Activated CD4-positive, alpha-beta T cell treated with anti-CD3 and anti-CD28 coated beads, Interleukin-10, Interleukin-2, amounts not matched to agents 100 ng/mL and 50 ng/mL, durations not matched to agents 16 hours and 8 hours (primary cell): ENCODE measurements at places on chromosomes 5 and 9.

DNA sequence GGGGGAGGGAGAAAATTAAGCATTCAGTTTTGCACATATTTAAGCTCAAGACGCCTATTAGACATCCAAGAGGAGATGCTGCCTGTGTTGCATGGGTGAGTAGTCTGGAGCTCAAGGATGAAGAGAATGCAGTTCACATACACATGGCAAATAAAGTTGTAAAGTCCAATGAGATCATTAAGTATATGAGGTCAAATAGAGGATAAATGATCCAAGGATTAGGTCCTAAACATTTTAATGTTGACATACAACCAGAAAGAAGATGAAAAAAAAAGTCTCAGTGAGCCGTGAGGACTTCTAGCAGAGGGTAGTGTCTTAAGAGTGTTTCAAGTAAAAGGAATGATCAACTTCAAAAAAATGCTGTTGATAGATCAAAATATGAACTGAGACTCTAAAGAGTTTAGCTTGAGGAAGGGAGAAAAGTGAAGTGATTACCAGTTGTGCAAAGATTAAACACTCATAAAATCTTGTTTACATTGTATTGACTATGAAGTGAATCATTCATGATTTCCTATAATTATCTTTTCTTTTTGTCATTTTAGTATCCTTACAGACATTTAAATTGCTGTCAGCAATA is 251.8 kb downstream of the ZNF608 start:
- DNase-seq: no peak

DNA sequence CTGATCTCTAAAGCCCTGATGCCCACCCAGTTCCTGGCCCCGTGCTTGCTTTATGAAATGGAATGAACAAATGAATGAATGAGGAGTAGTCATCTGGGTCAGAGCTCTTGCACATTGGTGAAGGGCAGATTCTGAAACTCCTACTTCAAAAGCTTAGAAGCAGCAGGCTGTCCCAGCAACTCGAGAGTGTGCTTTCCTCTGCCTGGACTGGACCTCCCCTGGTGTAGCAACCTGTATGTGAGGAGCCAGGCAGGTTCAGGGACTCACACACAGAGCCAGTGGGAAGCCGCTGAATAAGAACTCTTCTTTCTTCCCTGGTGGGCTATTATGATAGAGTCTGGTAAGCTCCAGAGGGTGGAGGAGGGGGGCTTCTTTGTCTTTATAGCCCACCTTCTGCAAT is 396.4 kb downstream of the CDK5RAP2 start:
- no peak for DNase-seq

GRCh38 chr9:69899491-69899890 is 78.9 kb downstream of the CFAP95 start:
- no peak for DNase-seq

DNA sequence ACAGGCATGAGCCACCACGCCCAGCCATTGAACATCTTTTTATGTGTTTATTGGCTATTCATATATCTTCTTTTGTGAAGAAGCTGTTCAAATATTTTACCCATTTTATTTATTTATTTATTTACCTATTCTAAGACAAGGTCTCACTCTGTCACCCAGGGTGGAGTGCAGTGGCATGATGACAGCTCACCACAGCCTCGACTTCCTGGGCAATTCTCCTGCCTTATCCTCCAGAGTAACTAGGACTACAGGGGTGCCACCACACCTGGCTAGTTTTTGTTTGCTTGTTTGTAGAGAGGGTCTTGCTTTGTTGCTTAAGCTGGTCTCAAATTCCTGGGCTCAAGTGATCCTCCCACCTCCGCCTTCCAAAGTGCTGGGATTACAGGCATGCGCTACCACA is 33.5 kb downstream of the NAIF1 start:
- DNase-seq: peak; percentile 21

DNA sequence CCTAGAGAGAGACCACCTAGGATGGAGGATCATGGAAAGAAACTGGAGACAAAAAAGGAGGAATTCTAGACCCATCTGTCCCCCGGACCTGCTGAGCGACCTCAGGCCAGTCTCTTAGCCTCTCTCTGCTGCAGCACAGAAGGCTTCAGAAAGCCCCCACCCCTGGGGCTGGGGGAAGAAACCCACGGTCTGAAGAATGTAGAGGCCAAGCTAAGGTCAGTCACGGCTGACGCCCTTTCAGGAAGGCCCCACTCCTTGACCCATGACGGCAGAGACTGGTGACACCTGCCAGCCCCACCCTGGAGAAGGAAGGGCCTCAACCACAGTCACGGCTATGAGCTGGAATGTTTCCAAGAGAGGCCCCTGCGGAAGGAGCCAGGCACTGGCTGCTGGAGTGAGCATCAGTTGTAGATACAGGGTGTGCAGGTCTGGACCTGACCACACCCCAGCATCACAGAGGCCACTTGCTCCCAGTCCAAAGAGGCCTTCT is 120.5 kb upstream of the BOD1 start:
- DNase-seq: no peak

GRCh38 chr9:109411798-109412352 is 86.2 kb downstream of the PTPN3 start:
- DNase-seq: peak; percentile 68

GRCh38 chr5:39780347-39780746 is 355.6 kb upstream of the DAB2 start:
- DNase-seq: no peak

- no peak for DNase-seq
These were observed 265.1 kb upstream of the MAP3K1 start for GRCh38 chr5:56550227-56550626.

DNA sequence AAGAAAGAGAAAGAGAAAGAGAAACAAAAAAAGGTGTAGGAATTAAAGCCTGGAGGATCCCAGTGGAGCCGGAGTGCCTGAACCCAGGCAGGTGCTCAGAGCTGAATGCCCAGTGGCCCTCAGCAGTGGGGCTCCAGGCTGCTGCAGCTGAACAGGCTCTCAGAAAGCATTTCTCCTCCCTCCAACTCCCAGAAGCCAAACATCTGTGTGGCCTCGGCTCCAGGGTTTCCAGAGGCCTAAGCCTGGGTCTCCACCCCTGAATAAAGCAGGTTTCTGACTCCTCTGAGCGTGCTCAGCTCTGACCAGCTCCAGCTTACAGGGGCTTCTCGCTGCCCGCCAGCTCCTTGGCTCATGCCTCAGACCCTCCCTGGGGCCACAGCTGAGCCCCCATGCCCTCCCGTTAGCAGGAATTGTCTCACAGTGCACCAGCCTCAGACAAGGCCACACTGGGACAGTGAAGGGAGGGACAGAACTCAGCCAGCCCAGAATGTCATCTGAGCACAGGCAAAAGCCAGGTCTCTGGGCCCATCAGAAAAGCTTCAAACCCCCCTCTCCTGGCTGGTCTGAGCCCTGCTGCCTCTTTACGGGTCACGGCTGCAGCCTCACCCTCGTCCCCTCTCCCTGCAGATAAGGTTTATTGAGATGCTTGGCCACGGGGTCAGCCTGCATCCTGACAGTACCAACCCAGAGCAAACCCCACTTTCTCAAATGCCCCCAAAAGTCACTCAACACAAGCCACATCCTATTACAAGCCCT is 114.4 kb upstream of the PPP1R26 start:
- DNase-seq: no peak

DNA sequence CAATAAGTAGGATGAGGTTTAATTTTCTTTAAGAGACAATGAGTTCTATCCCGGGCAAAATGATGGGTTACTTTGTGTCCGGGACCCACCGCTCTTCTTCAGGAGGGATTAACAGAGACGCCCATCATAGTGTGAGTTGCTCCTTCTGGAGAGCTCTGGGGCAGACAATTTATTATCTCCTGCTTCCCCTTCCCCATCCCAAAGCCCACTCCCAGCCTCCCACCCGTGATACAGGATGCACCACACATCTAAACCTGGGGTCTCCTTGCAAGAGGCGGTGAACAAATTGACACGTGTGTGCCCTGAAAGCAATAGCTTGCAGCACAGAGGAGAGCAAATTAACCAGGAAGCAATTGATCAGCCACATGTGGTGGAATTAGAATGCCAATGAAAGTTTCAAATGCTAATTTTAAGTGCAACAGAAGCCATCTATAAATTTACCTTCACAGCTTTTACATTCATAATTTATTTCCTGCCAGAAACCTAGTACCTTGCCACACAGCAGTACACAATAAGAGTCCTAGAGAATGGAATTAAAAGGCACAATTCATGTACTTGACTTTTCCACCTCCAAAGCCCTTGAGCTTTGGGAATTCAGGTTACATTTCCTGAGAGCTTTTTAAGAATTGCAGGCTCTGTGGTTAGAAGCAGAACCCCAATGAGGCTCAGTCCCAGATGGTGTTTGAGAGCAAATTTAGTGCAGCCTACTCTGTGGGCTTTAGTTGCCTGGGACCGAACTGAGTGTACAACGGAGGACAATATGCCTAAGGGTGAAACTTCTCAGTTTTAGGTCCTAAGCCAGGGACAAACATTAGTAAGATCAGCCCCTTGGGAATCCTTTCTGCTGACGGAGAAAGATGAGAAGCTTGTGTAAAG is 399.6 kb downstream of the MED10 start:
- DNase-seq: no peak

GRCh38 chr5:65113771-65114170 is 345.0 kb downstream of the CWC27 start:
- no peak for DNase-seq

DNA sequence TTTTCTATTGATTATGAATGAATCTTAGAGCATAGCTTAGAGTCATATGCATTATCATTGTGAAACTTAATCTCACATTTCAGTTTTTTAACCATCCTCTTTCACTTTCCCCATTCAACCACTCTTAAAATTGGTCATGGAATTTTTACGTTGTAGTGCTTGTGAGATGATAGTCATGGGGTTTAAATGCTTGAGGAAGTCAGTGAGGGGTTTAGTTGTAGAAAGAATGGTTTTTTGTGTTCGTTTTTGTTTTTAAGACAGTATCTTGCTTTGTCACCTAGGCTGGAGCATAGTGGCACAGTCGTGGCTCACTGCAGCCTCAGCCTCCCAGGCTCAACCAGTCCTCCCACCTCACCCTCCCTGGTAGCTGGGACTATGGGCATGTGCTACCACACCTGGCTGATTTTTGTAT is 19.6 kb downstream of the UGCG start:
- peak; percentile 84 for DNase-seq

DNA sequence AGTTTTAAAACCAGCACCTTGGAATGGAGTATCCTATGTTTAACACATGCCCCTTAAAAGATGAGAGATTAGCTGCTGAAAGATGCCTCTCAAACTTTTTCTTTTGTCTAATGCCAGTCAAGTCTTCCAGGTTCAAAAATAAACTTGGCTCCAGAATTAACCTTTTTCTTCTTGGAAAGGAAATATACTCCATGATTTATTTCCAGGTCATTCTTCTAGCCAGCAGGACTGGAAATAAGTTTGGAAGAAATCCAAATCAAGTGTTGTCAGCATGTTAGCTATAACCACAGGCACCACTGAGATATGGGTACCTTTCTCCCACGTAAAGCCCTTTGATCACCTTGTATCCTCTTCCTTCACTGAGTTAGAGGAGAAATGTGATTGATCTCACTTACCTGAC is 56.1 kb downstream of the NLN start:
- no peak for DNase-seq

DNA sequence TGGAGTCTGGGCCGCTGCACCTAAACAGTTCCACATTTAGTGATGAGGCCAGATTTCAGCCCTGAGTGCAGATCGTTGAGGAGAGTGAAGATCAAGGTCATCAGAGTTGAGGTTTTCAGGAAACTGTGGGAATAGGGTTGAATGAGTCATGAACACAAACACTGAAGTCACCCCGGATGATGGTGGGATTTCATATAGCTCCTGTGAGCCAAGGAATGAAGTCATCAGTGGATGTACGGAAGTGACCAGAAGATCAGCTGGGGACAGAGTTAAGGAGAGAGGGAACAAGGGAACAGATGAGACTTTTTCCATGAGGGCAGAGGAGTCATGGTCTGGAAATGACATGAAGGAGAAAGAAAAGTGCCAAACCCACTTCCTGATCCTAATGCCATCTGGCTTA is 36.5 kb downstream of the PALM2AKAP2 start:
- no peak for DNase-seq

GRCh38 chr5:64925123-64925522 is 156.4 kb downstream of the CWC27 start:
- DNase-seq: peak; percentile 39

DNA sequence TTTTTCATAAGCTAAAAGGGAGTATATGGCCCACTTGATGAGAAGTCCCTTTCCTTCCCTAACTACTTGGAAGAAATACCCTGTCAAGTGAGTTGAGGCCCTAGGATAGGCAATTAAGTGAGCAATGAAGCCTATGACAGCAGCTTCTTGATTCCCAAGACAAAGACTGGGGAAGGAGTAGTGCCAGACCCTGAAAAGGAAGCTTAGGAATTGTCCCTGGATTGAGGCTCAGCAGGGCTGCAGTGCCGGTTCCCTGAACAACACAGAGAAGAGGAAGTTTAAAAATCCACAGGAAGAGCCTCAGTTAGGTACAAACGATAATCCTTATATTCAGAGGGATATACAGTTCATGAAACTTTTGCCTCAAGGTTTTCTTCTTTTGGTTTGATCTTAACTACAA is 61.8 kb upstream of the RAD23B start:
- DNase-seq: no peak

DNA sequence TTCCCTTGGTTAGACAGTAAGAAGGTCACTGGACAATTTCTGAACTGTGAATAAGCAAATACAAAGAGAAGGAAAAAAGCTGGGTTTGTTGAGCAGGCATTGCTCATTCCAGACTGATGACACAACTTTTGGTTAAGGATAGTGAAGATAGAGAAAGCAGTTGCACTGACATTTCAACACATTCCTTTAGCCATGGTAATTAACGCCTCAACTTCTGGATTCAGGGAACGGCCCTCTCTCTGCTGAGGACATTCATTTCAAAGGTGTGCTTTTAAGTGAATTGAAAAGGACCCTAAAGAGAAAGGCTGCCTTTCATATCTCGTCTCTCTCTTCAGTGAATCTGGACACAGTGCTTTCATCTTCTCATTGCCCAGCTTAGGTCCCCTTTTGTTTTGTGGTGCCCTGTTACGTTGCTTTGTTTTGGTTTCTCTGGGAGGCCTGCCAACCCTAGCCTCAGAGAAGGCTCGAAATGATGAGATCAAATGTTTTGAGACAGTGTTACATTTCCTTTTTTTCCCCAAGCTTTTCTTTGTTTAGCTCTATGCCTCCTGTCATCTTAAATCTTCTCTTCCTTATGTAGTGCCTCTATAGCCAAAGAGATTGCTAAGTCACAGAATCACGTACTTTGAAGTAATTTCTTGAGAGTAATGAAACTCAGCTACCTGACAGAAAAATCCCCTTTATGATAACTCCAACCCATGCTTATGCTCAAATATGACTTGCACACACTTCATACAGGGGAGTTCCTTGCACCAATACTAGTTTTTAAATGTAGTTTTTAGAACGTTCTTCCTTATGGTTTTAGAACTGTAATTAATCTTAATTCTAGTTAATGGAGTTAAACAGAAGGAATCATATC is 94.4 kb upstream of the IFNE start:
- DNase-seq: peak; percentile 50

DNA sequence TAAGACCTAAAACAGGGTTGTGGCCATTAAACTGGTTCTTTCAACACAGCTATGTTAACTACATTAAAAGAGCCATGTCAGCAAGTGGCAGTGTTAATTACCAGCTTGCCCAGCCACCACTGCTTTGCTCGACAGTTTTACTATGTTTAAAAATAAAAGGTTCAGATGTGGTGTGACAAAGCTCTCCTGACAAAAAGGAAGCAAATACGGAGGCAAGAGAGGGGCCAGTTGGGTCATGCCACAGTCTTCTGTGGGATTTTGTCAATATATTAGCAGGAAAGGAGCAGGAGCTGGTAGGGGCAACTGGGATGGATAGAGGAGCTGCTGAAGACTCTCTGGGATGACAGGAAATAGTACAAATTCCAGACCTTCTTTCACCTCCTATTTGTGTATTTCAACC is 113.5 kb upstream of the PCA3 start:
- DNase-seq: no peak
